ENCODE measurements at places on chromosomes 3 and 15.

- no peak for DNase-seq
Measured at GRCh38 chr3:48194446-48195071, 6.3 kb upstream of the CDC25A start.

DNA sequence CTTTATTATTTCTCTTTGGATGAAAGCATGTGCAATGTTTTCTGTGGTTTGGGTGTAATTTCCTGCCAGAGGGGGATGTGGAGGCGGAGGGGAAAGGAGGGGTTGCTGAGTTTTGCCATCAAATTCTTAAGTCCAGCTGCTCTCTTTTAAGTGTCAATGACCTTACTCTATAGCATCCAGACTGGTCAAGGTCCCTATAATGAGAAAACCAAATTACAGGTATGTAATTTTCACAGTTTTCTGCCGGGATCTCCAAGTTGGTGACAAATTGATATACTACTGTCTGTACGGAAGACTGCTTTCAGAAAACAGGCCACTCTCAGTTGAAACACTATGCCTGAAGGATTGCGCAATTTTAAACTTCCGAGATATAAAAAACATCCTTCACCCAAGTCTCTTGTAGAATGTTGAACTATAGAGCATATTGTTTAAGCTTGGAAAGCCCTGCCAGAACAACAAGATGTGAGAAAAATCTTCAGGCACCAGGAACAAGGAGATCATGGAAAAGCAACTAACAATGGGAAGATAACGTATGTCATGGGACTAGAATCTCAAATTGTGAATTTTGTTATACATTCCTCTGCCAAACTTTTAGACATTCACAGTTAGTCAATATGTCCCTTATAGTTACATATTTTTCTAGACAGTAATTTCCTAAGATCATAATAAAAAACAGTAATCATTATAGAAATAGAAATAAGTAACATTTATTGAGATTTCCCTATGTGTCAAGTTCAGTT lies 300.7 kb upstream of the SATB1 start:
- DNase-seq, result no peak

- no peak for DNase-seq
Measured at GRCh38 chr3:112814266-112814665, 32.4 kb downstream of the CD200R1L start.

DNA sequence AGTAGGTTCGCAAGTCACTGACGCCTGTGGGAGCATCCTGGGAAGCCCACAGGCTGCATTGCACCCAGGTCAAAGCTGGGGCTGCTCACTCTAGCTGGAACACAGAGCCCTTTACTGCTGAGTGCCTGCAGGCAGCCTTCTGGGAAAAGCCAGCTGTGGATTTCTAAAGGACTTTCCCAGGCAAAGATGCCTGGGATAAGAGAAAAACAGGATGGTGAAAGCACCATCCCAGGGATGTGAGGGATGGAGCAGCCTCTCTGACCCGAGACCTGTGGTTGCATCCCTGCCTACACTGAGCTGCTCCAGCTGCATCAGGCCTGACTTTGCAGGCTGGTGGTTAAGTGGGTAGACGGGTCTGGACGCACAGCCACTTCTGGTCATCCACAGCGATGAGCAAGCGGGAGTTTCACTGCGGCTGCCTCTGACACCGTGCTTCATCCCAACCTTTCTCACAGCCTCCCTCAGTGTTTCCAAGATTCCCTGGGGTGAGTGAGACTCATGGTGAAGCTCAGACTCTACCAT lies 52.5 kb upstream of the AMOTL2 start:
- no peak for DNase-seq

GRCh38 chr15:90902840-90903732 lies at the start of gene MAN2A2:
MAN2A2 (plus strand) TSS chr15:90903302; CDS start chr15:90904208, 906 bp downstream.
- DNase-seq, result peak; percentile 45

DNA sequence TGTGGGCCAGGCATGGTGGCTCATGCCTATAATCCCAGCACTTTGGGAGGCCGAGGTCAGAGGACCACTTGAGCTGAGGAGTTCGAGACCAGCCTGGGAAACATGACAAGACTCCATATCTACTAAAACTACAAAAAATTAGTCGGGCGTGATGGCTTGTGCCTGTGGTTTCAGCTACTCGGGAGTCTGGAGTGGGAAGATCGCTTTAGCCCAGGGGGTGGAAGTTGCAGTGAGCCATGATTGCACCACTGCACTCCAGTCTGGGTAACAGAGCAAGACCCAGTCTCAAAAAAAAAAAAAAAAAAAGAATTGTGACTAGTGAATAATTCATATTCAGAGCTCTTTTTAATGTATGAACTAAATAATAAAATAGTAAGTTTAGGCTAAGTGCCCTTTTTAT lies 87.8 kb upstream of the TSEN2 start:
- DNase-seq, result no peak

GRCh38 chr15:57772223-57772957 lies 65.9 kb downstream of the POLR2M start:
- DNase-seq, result no peak

DNA sequence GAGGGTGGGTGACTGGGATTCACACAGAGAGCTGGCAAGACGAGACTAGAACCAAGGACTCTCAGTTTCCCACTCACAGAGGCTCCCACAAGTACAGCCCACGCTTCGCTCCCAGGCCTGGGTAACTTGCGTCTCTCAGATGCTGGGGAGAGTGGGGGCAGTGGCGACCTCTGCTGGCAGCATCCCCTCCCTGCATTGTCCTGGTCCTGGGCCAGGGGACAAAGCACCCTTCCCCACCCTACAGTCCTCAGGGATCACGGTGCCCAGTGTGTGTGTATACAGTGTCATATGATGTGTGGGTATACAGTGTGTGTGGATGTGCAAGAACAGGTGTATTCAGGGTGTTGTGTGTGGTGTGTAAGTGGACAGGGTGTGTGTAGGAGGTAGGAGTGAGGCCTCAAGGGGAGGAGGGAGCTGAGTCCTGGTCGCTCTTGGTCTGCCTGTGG lies 12.8 kb downstream of the VILL start:
- DNase-seq, result no peak

DNA sequence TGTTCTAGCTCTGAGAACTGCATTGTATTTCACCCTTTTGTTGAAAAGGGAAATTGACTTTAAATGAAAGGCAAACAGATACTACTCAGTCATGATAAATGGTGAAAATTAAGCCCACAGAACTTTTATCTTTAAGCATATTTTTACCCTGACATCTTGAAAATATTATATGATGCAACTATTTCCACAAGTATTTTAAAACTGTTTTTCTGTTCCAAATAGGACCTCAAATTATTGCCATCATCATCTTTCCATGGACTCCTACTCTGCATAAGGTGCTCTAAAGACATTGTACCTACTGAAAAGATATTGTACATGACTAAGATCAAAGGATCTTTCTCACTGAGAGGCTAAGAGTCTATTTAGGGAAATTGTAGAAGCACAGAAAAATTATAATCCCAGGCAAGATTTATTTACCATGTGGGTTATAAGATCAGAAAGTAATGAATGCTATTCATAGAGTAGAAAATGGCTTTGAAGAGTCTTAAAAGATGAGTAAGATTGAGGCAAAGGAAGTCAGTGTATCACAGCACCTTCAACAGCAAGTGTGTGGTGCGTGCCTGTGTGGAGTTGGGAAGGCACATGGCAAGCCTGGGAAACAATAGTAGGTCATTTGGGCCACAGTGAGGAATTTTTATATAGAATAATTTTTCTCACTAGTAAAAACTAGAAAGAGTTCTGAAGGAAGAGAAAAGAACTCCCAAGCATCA lies 68.8 kb downstream of the VGLL3 start:
- DNase-seq, result no peak

DNA sequence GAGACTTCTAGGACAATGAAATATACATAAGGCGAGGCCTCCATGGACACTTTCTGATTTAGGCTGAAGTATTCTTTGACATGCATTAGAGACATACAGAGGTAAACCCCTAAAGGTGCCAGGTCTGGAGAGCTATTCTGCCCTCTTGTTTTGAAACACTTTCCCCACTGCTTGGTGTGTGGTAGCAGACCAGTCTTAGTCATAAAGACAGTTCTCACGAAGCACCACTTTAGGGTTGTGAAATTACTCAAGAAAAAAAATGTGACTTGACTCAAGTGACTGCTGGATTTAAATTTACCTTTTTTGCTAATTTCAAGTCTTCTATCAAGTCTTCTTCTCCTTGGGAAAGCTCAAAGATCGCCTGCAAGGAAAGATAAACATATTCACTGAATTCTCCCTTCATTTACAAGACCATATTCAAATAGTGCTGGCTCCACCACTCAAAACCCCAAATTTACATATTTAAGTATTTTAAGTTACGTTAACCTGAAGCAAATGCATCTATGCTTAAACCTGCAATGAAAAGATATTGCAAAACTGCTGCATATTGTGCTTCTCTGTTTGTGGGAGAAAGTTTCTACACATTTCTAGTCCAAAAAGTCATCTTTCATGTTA lies 48.4 kb downstream of the ARHGEF3 start:
- DNase-seq, result no peak

GRCh38 chr15:29712149-29712885 lies 110.0 kb downstream of the TJP1 start:
- no peak for DNase-seq
